Activated naive CD8-positive, alpha-beta T cell treated with anti-CD3 and anti-CD28 coated beads, Interleukin-2, amount 10 ng/mL, durations not matched to agents 7 days and 5 days (primary cell): ENCODE measurements at places on chromosomes 6 and 20.

- DNase-seq: no peak
These were observed 6.1 kb upstream of the DLL1 start for GRCh38 chr6:170296746-170297575.

- DNase-seq: no peak
These were observed 663.3 kb downstream of the RFPL4B start for GRCh38 chr6:113010196-113010989.

DNA sequence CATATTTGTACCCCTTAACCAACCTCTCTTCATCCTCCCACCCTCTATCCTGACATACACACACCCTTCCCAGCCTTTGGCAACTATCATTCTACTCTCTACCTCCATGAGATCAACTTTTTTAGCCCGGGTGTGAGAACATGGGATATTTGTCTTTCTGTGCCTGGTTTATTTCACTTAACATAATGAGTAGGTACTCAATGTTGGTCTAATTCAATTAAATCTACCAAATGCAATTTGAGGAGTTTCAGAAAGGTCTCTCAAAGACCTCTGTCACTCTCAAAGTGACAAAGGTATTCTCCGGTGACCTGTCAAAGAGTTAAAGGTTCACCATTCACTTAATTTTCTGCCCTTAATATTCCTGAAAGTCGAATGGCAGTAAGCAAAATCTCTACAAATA lies 87.7 kb downstream of the ME1 start:
- DNase-seq: no peak

DNA sequence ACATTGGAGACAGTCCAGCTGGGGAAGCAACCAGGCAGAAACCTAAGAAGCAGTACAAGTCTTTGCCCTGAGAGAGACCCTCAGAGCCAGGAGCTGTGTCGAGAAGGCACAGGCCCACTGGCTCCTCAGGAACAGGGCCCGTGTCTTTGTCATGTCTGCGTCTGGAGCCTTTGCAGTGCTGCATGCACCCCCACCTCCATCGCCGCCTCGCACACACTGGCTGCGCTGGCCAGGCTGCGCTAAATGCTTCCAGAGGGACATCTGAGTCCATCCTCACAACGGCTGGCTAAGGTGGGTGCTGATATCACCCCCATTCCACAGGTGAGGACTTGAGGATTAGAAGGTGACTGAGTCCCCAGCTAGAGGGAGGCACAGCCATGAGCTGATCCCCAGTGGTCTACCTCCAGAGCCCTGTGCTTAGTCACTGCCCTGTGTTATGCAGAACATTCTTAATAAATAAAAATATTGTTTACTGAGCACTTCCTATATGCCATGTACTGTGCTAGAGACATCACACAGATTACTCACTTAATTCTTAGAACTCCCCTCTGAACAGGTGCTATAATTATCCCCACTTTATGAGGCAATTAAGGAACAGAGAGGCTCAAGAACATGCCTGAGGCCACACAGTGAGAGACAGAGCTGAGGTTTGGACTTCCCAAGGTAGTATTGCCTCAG lies 27.6 kb downstream of the GABRR2 start:
- no peak for DNase-seq

- no peak for DNase-seq
These were observed 53.0 kb downstream of the RCAN2 start for GRCh38 chr6:46438245-46438644.

DNA sequence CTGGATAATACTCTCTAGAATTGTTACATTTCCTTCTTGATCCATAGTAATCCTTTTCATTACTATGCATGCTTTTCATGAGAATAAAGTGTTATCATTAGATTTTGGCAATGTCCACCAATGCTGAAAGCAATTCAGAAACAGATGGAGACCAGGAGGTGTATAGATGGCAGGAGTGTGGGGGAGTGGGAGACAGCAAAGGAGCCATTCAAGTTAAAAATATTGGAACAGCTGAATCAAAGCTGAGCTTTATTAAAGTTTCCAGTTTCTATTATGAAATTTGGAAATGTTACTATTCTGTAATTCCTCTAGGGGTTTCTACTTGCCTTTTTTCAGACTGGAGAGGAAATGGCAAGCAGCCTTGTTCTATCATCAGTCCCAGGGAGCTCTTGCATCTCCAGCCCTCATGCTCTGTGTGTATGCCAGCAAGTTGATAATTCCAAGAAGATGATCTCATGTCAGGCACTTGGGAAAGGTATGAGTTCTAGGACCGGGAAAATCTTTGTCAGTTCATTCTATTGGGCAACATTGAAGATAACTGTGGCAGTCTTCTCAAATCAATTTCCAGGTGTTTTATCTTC lies 228.0 kb downstream of the CD109 start:
- no peak for DNase-seq

DNA sequence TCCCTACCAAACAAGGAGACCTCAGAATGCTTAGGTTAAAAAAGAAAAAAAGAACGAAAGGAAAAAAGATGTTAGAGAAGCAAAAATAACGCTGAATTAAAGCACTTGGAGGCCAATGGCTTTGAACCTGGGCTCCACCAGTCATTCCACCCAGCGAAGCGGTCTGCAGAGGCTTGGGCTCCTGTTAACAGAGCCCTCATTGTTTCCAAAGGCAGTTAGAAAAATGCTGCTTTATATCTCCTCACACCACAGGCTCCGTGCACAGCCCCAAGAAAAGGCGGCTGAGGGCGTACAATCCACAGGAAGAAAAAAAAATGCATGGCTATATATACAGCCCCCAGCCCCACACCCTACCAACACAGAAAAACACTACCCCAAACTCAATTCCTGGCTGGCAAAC lies 255.9 kb downstream of the FOXC1 start:
- DNase-seq: no peak

DNA sequence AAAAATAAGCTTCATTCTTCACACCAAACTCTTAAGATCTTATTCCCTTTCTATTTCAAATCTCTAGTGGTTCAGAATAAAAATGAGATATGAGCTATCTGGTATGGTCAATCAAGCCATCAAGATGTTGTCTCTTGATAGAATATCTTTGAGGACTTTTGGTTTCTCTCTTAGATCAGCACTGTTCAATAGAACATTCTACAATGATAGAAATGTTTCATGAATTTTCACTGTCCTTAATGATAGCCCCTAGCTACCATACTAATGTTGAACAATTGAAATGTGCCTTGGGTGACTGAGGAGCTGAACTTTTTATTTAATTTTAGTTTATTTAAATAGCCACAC lies 24.1 kb upstream of the HINT3 start:
- DNase-seq: no peak

- no peak for DNase-seq
These were observed 173.3 kb downstream of the PTPRK start for GRCh38 chr6:128347123-128347522.

- DNase-seq: no peak
These were observed 21.7 kb upstream of the BNIP5 start for GRCh38 chr6:36358226-36358915.

DNA sequence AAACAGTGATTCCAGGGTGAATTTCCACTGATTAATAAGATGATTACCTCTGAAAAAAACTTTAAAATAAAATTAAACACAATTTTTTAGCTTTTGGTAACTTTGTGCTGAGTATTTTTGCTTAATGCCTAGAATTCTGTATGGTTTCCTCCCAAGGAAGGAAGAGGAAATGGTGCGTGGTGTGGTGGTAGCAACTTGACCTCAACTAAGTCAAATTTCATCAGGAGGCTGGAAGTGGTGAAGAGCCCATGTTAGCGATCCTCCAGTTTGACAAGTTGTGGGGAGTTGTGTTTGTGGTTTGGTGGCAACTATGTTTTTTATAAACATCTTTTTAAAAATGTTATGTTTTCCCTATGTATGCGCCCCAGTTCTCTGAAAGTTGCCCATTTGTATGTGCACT lies 5.0 kb upstream of the RTF2 start:
- DNase-seq: no peak

DNA sequence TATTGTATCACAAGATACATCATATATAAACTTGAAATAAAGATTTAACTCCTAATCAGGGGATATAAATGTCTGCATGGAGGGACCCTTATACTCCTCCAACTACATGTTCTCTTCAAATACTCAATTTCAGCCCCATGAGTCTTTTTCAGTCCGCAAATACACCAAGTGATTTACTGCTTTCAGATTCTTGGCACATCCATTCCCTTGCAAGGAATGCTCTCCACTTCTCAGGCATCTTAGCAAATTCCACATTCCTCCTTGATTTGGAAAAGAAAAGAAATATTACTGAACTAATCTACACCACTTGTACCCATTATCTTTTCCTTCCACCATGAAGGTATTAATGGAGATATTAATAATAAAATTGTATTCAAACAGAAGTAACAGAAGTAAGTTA lies 999.4 kb upstream of the GJE1 start:
- no peak for DNase-seq

DNA sequence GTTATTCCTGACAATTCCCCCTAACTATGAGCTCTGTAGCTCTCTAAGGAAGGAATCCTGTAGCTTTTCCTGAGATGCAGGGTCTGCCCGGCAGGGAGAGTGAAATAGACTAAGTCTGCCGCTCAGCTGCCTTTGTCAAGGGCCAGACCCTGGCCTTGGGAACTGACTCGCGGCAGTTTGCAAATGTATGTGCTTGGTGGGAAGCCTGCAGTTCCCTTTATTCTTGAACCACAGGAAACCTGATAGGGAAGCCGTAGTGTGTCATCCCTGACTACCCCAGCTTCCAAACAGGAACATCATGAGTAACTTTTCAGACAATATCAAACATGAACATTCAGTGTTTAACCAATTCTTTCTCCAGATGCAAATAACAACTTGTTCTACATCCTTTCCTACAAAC lies 78.7 kb upstream of the IFNGR1 start:
- no peak for DNase-seq

DNA sequence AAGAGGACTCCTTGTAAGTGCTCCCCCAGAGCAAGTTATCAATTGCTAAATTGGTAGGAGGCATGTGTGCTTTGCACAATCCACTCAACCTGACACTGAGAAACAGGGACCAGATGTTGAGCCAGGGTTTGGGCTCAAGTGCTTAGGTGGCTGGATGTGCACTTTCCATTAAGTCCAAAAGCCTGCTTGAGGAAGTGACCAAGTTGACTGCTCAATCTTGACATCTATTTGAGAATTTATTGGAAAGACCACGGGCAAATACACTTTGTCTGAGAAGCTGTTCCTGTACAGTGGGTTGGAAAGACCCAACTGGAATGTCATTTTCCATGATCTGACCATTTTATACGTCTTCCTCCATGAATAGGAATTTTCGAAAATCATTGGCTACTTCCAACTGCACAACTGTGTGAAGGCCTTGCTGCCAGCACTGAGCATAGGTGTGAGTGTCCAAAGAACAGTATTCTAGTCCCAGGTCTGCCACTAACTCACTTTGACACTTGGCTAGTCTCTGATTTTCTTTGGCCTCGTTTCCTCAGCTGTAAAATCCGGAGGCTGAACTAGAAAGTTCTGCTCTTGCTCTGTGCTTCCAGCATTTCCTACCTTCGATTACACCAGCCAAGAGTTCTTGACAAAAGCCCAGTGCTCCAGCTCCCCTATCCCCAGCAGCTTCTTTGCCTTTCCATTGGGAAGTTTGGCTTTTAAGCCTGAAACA lies 186.9 kb upstream of the ECI2 start:
- DNase-seq: no peak

GRCh38 chr6:150756173-150756572 lies 109.3 kb upstream of the MTHFD1L start:
- DNase-seq: no peak

DNA sequence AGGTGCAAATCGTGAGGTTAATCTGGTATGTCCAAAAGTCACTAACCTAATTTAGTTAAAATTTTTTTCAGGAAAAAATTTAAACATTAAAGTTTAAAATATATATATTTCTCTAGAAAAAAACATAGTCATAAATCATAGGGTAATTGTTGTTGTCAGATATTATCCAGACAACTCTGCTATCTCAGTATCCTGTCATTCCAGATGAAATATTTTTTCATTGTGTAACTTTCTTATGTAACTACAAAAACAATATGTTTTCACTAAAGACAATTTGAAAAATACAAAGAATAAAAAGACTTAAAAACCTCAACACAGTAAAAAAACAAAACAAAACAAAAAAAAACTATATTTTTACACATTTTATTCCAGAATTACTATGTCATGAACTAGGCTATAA lies 57.6 kb downstream of the TENT5A start:
- DNase-seq: no peak

DNA sequence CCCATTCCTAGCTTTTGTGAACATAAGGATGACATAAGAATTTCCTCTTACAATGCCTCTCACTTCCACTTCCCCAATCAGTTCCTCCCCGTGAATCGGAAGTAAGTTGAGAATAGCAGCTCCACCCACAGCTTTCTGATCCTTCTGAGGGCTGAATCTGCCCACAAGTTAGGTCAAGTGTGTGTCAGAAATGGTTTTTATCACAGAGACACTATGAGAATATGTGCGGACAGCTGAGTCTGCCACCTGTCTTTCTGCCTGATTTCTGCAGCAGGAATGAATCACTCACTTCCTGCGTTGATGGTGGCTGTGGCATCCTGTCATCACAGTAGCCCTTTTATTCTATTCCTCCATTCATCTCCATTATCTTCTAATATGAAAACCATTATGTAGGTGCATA lies 70.2 kb downstream of the RIN2 start:
- no peak for DNase-seq

DNA sequence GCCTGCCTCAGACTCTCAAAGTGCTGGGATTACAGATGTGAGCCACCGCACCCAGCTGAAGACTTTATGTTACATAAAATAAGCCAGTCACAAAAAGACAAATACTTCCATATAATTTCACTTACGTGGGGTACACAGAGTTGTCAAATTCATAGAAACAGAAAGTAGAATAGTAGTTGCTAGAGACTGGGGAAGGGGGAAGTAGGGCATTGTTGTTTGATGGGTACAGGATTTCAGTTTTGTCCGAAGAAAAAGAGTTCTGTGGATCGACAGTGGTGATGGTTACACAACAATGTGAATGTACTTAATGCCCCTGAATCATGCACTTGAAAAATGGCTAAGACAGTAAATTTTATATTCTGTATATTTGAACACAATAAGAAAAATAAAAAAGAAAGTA lies 41.6 kb upstream of the ANKEF1 start:
- DNase-seq: no peak

DNA sequence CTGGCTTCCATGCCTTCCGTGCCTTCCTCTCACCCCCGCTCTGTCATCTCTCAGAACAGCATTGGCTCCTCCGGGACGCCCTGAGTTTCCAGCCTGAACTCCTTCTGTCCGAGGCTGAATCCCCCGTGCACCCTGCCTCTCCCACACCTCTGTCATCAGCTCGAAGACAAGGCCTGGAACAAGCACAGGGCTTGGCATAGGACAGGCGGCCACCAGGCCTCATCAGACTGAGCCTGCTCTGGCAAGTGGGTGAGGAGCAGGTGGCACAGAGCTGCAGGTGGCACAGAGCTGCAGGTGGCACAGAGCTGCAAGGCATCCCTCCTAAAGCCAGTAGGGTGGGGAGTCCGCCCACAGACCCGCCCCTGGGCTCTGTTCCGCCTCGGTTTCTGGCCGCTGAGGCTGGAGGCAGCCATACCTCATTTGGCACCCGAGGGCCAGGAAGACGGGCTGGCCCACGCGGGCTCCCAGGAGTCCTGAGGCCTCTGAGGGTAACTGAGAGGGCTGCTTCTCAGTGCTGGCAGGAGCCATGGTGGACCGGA lies 60.2 kb downstream of the EZR start:
- no peak for DNase-seq

- no peak for DNase-seq
These were observed 56.4 kb downstream of the TRDN start for GRCh38 chr6:123580331-123580730.

- no peak for DNase-seq
These were observed 68.7 kb downstream of the GRM1 start for GRCh38 chr6:146097586-146097985.

- no peak for DNase-seq
These were observed 94.3 kb upstream of the NKX2-2 start for GRCh38 chr20:21607971-21608725.
